ENCODE measurements at places on chromosomes 7 and 10.

GRCh38 chr10:91493313-91493712 is 83.2 kb downstream of the HECTD2 start:
- DNase-seq, result peak; percentile 55

GRCh38 chr10:28663576-28664368 is 13.5 kb upstream of the BAMBI start:
- DNase-seq, result peak; percentile 96

- no peak for DNase-seq
These were observed 274.8 kb upstream of the TAC1 start for GRCh38 chr7:97457054-97457453.

DNA sequence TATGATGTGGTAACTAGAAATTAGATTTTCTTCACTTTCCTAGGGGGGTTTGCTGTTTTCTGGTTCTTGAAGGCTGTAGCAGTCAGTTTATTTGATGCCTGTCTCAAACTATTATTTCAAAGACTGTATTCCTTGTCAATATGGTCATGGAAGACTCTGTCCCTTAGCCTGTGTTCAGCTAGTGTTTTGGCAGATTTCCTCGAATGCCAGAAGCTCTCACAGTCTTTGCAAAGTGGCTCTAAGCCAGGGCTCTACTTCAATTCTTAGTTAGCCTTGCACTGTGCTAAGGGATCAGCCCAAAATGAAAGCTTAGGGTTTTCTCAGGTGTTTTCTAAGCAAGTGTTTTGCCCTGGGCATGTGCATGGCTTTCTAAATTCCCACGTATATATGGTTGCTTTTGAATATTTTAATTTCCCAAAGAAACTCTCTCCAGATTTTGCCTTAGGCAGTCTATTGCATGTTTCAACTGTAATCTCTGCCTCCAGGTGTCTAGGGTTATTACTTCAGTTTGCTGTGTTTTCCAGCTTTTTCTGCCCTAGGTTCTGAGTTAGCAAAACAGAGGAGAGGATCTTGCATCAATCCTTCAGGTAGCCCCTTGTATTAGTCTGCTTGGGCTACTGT is 7.2 kb upstream of the C1GALT1 start:
- no peak for DNase-seq

GRCh38 chr7:139869886-139870285 is 40.8 kb downstream of the TBXAS1 start:
- no peak for DNase-seq

GRCh38 chr7:24981171-24981951 is 1.4 kb upstream of the OSBPL3 start:
- peak; percentile 46 for DNase-seq

GRCh38 chr7:137977173-137977572 is 24.7 kb downstream of the CREB3L2 start:
- DNase-seq, result no peak

GRCh38 chr10:114767101-114767985 is 54.2 kb upstream of the FHIP2A start:
- DNase-seq, result no peak

- DNase-seq, result no peak
These were observed 27.0 kb downstream of the SNX13 start for GRCh38 chr7:17913250-17913649.

DNA sequence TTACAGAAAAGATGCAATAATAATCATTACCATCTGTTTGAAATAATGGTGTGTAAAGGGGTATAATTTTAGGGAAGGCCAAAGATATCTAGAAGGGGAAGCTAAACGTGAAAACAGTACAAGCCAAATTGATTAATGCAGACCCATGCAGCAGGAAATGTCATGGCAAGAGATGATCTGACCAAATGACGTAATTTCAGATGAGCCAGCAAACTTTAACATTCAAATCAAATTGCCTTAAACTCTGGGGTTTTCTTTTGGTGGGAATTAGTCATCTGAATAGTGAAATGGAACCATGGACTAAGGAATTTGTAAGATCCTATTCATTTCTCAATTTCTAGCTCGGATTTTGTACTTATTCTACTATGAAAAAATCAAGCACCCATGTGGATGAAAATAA is 21.4 kb upstream of the SCIN start:
- DNase-seq, result no peak

DNA sequence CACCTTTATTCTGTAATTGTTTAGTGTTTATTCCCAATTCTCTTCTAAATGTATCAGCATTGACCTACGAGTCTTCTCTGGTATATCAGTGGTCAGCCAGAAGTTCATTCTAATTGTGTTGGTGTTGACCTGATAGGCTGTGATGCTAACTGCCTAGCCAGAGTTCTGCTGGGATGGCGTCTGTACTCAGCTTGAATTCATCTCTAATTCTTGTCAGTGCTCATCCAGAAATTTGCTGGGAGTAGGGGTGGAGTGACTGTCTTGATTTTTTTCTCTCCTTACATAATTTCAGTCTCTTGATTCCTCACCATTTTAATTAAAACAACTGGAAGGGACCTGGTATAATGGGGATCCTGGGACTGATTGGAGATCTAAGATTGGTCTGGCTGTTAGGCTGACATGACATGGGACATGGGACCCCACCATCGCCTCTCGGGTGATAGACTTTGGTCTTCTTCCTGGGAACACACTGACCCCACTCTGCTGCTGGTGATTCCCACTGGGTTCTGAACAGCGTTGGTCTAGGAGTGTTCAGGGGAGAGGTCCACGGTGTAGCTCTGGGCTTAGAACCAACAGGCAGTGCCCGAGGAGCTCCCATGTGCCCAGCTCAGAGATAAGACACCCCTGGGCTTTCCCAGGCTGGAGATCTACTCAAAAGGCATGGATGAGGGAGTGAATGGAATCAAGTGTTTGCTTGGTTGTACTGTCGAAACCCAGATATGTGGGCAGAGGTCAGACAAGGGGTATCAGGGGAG is 3.8 kb downstream of the NEURL1 start:
- no peak for DNase-seq

GRCh38 chr10:52864201-52865106 is 91.9 kb upstream of the MBL2 start:
- peak; percentile 67 for DNase-seq

DNA sequence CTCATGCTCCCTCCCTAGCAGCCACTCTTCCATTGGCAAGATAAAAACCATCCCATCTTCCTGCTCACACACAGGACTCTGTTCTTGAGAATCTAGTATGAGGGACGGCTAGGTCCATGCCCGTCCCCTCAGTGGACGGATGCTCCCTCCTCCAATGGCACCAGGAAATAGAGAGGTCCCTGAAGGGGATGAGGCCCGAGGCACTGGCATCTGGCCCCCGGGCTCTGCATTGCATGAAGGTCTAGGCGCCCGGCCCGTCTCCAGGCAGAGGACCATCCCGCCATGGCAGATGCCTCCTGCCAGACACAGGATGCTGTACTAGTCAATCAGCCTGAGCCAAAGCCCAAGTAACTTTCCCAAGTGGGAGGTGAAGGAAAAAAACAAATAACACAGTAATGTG is 15.0 kb downstream of the PRKAG2 start:
- DNase-seq, result no peak

DNA sequence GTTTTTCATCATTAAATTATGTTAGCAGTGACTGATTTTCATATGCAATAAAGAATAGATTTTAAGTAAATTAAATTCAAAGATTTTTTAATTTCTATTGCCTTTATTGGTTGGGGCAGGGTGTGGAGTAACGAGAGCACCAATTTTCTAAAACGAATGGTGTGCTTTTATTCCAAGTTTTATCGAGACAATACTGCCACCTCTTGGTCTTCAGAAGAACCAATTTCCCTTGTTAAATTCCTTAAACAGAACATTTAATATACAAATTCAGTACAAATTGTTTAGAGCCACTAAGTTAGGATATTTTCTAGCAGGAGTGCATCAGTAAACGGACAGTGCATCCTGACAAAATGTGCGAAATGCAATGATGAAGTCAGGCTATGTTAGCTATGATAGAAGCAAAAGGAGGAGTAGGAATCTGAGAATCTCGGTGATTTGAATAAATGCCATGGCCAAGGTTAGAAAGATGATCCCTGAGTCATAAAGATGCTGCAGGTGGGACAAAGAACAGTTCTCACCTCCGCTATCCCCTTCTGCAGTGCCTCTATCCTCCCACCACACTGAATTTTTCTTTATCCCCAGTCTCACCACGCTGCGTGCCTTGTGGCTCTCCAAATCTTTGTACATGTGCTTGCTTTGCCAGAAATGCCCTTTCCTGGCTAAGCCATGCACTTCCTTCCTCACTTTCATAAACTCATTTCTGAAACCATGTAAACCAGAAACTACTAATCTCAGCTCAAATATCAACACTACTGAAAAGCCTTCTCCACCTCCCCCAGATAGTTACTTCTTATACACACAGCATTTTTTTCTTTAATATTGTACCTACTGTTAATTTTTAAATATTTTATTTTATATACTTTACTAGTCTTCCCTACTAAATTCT is 31.9 kb upstream of the AGBL3 start:
- peak; percentile 62 for DNase-seq

DNA sequence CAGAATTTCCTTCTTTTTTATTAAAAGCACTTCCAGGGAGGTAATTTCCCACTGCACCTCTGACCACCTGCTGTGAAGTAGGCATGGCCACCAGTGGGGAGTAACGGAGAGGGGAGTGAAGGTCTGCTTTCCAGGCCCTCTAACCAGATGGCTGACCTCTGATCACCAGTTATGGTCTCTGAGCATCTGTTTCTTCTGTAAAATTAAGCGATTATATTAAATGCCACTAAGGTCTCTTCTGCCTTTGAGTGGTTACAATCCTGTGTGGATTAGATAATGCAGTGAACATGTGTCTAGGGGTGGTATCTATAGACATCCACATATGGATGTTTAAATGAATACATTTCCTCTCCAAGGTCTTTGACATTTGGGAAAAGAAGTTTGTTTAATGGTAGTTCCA is 199.6 kb downstream of the HERPUD2 start:
- DNase-seq, result no peak

DNA sequence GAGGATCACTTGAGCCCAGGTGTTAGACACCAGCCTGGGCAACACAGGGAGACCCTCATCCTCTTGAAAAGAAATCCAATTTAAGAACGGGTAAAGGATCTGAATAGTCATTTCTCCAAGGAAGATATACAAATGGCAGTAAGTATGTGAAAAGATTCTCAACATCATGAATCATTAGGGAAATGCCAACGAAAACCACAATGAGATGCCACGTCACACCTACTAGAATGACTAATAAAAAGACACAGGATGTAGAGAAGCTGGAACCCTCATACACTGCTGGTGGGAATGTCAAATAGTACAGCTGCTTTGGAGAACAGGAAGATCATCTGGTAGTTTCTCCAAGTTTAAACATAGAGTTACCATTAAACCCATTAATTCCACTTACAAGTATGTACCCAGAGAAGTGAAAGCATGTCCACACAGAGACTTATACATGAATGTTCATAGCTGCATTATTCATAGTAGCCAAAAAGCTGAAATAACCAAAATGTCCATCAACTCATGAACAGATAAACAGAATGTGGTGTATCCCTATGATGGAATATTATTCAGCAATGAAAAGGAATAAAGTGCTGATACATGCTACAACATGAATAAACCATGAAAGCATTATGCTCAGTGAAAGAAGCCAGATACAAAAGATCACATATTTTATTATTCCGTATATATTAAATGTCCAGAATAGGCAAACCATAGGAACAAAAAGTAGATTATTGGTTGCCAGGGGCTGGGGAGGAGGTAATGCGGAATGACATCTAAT is 13.1 kb upstream of the ZMIZ2 start:
- DNase-seq, result peak; percentile 96

DNA sequence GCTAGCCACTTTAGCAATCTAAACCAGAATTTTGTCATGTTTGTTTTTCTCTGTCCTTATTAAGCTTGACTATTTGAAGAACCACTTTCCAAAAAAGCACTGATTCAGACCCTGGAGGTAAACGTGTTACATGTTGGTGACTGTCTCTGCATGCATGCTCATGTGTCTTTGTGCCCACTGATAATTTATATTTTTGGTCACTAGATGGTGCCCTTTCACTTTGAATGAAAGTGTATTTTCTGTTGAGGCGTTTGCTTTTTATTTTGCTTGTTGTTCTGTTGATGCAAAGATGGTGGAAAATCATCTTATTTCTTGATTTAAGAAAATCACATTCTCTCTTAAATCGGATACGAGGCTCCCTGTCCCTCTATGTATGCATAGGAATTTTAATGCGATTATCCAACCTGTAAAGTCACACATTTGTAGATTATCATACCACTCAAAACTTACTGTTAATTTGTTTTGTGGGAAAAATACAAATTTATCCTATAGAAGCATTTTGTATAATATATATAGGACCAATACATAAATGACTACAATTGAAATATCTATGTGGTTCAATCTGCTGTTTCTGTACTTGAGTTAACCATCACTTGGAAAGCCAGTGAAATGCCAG is 269.3 kb downstream of the BICC1 start:
- peak; percentile 20 for DNase-seq

- no peak for DNase-seq
These were observed 34.7 kb downstream of the IMMP2L start for GRCh38 chr7:111527545-111527944.

GRCh38 chr10:68095153-68095552 is 14.1 kb upstream of the MYPN start:
- DNase-seq, result peak; percentile 18

GRCh38 chr10:21696302-21696701 is 162.3 kb downstream of the MLLT10 start:
- no peak for DNase-seq

GRCh38 chr10:27944005-27944404 is 54.9 kb downstream of the ODAD2 start:
- no peak for DNase-seq

DNA sequence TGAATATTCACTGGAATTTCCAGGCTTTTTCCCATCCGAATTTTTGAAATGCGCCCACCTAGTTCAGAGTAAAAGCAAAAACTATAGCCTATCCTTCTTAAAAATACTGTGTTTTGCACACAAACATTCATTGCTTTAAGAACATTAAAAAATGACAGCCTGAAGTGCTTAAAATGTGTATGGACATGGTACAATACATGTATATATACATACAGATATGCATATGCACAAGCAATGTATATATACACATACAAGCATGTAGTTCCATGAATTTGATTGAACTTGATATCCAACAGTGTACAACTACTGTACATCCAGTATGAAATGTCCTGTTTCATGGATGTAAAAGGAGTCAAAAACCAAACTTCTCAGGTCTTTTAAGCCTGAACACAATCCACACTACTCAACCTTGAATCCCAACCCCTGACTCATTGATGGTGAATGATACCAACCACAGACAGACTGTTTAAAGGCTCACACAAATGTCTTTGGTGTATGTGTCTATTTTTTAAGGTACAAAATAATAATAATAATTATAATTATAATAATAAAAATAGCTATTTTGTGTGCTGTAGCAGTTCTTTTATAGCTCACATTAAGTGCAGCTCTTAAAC is 14.8 kb downstream of the INHBA start:
- DNase-seq, result peak; percentile 24

DNA sequence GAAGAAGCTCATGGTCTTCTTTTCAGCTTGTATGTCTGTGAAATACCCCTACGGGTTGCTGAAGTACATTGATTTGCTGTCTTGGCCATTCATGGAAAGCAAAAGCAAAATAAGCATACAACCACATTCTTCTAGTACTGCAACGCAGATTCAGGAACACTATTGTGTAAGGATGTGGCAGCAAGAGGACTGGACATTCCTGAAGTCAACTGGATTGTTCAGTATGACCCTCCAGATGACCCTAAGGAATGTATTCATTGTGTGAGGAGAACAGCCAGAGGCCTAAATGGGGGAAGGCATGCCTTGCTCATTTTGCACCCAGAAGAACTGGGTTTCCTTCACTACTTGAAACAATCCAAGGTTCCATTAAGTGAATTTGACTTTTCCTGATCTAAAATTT is 133.4 kb upstream of the ANKRD1 start:
- peak; percentile 63 for DNase-seq

- no peak for DNase-seq
These were observed 80.8 kb upstream of the ADAM12 start for GRCh38 chr10:126468876-126469643.

GRCh38 chr10:13715100-13715499 is 128.3 kb downstream of the PRPF18 start:
- no peak for DNase-seq

Data from trophoblast cell (in vitro differentiated cells and primary cell).